ENCODE measurements at places on chromosomes 1 and 21.

DNA sequence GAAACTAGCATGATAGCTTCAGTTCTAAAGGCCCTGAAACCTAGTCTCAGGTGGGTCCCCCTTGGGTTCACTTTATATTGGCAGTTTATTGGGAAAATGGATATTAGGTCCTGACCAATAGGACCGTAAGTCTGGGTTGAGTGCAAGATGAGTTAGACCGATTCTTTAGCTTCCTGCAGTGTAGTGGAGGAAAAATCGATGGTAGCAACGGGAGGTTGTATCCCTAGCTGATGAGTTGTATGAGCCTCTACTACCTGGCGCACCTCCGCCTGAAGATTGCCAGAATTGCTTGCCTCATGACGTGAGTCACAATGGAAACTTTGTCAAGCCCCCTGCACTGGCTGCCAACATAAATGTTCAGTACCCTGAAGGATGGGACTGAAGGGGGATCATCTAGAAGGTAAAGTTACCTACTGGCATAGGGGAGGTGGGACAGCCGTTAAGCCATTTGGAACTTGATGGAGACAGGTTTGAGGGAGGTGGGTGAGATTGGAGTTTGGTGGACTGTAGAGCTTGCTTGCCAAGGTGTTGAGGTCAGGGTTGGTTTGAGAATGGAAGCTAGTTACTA, 3.9 kb downstream of the RCC1 start:
- H3K4me1 ChIP-seq = peaks cover 49% of the 10 kb centered on the region
- no peaks in the 10 kb centered on the region for H3K27me3 ChIP-seq

DNA sequence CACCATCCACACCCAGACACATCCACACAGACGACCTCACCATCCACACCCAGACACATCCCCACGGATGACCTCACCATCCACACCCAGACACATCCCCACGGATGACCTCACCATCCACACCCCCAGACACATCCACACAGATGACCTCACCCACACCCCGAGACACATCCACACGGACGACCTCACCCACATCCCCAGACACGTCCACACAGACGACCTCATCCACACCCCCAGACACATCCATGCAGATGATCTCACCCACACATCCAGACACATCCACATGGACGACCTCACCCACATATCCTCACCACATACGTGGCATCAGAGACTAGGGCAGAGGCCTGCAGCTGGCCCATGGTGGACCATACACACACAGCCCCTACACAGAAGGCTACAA, 14.7 kb upstream of the FABP3 start:
- no peak for ATAC-seq
- no peak overlapping the region for H3K27ac ChIP-seq
- H3K36me3 ChIP-seq = no peaks in the 10 kb centered on the region

- H3K27me3 ChIP-seq = no peaks in the 10 kb centered on the region
- no peaks in the 10 kb centered on the region for H3K36me3 ChIP-seq
- H3K27ac ChIP-seq = no peak overlapping the region
- no peaks in the 10 kb centered on the region for H3K4me1 ChIP-seq
- no peak overlapping the region for H3K4me3 ChIP-seq
- ATAC-seq = no peak
These were observed 38.2 kb upstream of the FAM89A start for GRCh38 chr1:231078250-231078649.

GRCh38 chr1:23237508-23237907, 20.2 kb upstream of the HTR1D start:
- no peak overlapping the region for H3K4me3 ChIP-seq
- no peak overlapping the region for H3K27ac ChIP-seq
- no peak for ATAC-seq

Data from stimulated activated memory B cell treated with anti-CD40 and anti-IgM and Interleukin-4, amounts not matched to agents 10 μg/mL and 1 μg/mL and 100 μg/mL, for 72 hours (primary cell).